Stimulated activated CD8-positive, alpha-beta memory T cell treated with anti-CD3 and anti-CD28 coated beads, Interleukin-7, amount 100 ng/mL, for 48 hours (primary cell): ENCODE measurements at places on chromosomes 11 and 22.

DNA sequence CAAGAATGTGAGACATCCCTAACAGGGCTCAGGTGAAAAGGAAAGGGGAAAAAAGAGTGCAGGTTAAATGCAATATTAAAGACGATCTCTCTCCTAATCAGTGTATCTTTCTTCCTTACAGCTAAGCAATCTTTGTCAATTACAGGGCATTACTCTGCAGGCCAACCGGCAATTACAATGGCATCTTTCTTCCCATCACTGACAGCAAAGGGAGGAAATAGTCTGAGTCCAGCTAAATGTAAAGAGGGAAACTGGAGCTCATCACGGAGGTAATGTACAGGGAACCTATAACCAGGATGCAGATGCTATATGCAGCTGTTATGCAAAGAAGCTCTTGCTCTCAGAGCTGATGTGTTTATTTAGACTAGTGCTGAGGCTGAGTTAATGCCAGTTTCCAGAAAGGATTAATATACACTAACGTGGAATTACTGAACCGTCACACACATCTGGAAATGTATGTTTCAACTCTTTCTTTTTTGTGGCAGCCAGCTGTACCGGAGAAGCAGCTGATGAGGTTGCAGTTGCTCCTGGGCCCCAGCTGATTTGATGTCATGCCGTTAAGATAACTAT lies 121.6 kb downstream of the KIRREL3 start:
- no peak for DNase-seq

DNA sequence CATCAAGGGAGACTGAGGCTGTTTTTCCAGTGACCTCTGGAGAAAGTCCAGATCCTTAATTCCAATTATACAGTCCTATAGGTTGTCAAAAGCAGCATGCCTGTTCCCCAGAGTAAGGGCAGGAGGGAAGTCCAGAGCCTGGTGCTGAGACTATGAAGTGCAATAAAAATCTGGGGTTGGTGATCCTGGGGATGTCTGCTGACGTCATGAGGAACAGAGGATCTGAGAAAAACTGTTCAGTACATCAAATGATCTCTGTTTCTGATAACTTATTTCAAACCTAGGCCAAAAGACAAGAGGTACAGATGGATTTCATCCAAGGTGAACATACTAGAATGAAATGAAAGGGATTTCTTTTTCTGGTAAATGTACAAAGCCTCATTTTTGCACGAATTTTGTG lies 12.1 kb downstream of the OR5W2 start:
- no peak for DNase-seq

DNA sequence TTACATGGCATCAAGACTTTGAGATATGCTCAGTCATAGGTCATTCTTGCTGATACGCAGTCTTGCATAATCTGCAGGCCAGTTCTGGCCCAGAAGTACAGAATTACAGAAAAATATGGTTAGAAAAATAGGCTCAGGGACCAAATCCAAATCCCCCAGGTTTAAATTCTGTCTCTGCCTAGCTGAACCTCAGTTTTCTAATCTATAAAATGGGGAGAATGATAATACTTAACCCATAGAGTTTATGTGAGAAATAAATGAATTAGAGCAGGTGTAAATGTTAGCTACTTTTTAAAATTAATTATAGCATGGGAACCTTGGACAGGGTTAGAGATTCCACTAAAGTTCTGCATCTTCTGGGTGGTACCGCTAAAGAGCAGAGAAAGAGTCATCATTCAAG lies 52.3 kb upstream of the FAM181B start:
- no peak for DNase-seq

DNA sequence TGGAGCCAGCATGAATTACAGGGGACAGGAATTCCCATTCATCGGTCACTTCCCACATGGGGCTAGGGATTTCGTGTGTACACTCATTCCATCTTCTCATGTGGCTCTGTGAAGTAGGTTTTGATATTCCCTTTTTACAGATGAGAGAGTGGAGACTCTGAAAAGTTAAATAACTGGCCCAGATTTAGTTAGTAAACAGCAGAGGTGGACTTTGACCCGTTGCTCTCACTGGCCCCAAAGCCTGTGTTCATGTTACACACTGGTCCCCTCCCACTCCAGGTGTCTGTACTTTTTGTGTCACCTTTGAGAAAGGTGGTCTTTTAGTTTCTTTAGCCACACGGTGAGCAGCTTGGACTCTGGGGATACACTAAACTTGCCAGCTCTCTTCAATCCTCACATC lies 108.5 kb downstream of the MICAL2 start:
- DNase-seq: no peak

DNA sequence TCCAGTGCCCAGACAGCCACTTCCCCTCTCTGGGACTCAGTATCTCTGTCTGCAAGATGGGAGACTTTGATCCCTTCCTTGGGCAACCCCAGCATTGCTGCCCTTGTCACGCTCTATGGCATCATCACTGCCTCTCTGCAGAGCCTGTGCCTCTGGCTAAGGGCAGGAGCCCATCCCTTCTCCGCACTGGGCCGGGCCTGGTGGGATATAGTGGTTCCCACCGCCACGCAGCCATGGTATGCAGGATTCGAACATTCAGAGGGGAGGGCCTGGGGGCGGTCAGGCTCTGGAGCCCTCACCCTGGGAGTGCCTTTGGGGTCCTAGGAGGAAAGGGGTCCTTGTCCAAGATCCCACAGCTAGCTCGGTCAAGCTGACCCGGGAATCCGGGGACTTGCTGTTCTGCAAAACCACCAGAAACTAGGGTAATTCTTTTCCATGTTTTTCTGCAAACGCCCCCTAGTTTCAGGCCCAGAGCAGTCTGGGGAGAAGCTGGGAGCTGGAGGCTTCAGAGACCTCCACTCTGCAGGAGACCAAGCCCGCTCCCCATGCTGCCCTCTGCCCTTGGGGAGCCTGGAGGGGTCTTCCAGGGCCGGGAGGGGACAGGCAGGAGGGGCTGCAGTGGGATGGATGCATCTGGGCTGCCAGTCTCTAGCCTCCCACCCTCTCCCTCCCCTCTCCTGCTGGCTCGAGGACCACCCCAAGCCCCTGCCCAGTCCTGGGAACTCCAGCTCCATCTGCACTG lies 24.4 kb upstream of the CBX7 start:
- no peak for DNase-seq

DNA sequence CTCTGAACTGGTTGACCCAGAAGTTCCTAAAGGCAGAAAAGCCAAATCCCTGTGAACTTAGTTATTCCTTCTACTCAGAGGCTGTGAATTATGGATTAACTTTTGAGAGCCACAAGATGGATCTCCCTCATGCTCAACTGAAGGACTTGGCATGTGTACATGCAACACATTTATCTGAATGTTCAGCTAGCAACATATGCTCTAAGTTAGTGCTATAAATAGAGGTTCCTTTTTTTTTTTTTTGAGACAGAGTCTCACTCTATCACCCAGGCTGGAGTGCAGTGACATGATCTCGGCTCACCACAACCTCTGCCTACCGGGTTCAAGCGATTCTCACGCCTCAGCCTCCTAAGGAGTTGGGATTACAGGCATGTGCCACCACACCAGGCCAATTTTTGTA lies 40.1 kb downstream of the EIF4ENIF1 start:
- DNase-seq: no peak

DNA sequence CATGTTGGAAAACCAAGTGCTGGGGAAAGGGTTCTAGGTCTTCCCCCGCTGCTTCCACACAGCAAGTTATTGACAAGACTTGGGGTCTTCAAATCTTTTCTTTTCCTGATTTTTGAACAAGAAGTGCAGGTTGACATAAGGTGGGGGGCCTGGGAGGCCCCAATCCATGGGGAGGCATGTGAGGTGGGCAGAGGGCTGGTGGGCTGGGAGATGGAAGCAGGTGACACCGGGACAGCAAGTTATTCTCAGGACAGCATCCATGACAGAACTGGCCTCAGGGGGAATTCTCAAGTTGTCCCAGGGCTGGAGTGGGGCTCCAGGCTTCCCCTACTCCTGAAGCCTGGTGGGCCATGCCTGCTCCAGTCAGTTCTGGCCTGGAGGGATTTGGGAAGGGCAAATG lies 5.5 kb downstream of the FGF19 start:
- no peak for DNase-seq

- no peak for DNase-seq
These were observed 787 bp downstream of the SMDT1 start for GRCh38 chr22:42080287-42080686.

DNA sequence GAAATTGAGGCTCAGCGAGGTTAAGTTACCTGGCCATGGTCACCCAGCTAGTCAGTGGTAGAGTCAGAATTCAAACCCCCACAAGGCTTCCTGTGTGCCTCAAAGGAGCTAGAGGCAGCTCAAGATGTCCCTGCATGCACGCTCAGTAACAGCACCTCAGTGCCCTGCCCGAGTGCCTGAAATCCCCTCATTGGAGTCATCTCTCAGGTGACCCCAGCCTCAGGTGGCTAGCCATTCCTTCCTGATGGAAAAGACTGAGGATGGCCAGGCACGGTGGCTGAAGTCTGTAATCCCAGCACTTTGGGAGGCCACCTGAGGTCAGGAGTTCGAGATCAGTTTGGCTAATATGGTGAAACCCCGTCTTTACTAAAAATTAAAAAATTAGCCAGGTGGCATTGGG lies 36.9 kb downstream of the LIF start:
- no peak for DNase-seq

DNA sequence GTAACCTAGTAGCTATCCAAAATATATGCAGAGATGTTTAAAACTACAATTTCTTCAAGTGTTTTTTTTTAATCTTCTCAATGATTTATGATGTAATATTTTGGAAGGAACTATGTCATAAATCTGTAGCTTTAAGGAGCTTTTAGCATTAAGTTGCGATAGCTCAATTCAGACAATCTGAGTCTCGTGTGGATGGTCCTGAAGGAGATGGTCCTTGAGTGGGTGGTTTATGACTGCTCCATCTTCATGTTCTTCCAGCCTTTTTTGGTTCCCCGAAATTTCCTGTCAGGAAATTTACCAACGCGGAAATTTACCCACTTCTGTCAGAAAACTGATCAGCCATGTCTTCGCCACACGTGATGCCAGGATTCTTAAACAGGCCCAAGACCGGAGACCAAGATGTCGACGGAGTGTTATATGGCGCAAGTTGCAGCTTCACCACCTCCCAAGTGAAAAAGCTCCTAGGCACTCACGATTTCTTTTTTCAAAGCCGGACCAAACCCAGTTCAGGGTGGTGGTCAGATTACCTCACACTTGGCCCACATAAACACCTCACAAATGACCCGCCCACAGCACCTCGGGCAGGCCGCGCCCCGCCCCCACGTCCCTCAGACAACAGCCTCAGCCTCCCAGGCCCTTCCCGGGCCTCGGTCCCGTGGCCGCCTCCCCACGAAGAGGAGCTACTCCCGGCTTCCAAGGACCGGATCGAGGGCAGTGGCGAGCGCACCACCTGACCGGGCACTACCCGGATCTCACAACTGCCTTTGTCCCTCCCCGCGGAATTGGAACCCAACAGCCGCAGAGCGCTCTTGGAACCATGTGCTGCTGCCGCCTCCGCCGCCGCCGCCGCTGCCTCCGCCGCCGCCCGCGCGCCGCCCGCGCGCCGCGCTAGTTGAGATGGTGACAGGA lies at the start of gene MORC2:
Gene MORC2, minus strand, starts transcription at position 760 of the 909 bp plus-strand sequence. CDS start 885 bp downstream, outside the sequence.
- DNase-seq: no peak

DNA sequence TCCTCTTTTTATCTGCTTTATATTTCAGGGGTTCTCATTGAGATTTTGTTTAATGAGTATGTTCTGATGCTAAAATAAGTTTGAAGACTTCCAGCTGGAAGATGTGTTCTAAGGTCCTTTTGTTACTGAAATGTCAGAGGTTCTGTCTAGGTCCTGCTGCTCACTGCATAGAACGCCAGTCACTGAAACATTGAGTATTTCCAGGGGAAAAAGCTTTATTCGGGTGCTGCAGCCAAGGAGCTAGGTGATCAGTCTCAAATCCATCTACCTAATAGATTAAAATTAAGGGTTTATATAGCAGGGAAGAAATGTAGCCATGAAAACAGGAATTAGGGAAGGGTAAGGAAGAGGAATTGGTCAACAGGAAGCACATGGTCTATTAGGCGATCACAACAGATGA lies 19.7 kb downstream of the SVIP start:
- DNase-seq: no peak

DNA sequence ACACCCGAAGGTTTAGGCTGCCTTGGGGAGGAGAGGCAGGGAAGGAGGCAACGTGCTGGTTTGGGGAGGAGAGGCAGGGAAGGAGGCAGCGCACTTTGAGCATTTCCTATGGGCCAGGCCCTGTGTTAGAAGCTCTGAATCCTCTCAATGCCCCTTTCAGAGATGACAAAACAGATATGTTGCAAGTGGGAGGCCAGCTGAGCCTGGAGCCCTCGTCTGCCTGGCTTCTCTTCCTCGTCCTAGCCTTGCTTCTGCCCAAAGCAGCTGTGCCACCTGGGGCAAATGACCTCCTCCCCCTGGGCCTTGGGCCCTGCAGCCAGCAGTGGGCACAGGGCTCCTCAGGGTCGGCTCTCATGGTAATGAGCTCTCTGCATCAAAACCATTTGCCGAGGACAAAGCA lies 15.3 kb upstream of the LRRC32 start:
- no peak for DNase-seq

DNA sequence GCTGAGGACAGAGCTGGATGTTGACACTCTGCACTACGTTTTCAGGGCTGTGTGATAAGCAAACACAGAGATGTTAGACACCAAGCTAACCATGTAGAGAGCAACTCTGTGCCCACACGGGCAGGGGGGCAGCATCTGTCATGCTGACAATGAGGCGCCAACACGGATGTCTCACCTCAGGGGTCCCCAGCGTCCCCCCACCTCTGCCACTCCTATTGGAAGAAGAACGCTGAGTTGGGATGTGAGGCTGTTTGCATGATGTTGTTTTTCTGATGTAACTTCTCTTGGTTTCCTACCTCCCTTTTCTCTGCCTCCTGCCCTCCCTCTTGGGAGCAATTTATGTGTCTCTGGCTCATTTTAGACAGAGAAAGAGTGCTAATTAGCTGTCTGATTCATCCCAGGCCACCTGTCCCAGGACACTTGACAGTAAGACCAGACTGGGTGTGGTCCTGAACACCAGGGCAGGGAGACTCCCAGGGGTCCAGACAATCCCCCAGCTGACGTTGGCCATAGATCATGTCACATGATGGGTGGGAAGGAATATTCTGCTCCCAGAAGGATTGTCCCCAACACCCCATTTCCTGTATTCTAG lies 89.2 kb upstream of the NCAM1 start:
- no peak for DNase-seq

GRCh38 chr11:83773950-83774880 lies 488.0 kb upstream of the CCDC90B start:
- DNase-seq: no peak

GRCh38 chr11:20172721-20173447 lies 12.6 kb upstream of the DBX1 start:
- DNase-seq: no peak
